Esophagus muscularis mucosa (tissue), 4 donors: ENCODE measurements at places on chromosomes 2 and 18. TPM values are rescaled to one million over a fixed set of nuclear protein-coding genes. Genes with fewer than 3 reads are reported as not detected.
A peak's percentile ranks its signal among the peaks of the same experiment; 100 is the strongest.

The DCDC2C gene
- not detected for total RNA-seq

DNA sequence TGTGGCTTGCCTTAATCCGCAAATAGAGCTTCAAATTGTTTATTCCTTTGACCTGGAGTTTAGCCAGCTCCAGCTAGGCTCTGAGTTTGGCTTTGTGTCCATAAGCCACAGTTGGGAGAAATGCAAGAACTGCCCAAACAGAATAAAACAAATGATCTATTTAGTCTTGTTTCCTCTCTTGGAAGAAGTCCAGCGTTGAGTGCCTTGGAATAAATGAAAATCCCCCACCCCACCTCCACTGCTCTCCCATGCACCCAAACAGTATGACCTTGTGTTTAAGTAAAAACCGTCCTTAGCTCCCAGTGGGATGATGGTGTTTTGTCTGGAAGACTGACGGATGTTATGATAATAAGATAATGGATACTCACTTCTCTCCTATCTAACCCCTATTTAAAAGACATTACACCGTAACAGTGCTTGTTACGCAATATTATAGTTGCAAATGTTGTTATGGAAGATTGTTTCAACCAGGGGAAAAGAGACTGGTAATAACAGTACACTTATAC, 3.2 kb upstream of the SERPINE2 start:
- DNase-seq = no peak

The SIX3 gene
- 0.42 TPM for total RNA-seq

The PASK gene
- total RNA-seq = 1.5 TPM

The CROCC2 gene
- not detected for total RNA-seq

The SCG2 gene
- total RNA-seq = 4.0 TPM

GRCh38 chr2:96789245-96789617, 26.8 kb upstream of the CNNM3 start:
- no peak for DNase-seq

The CGREF1 gene
- 1.4 TPM for total RNA-seq

The PPP4R1 gene
- 74.6 TPM for total RNA-seq

DNA sequence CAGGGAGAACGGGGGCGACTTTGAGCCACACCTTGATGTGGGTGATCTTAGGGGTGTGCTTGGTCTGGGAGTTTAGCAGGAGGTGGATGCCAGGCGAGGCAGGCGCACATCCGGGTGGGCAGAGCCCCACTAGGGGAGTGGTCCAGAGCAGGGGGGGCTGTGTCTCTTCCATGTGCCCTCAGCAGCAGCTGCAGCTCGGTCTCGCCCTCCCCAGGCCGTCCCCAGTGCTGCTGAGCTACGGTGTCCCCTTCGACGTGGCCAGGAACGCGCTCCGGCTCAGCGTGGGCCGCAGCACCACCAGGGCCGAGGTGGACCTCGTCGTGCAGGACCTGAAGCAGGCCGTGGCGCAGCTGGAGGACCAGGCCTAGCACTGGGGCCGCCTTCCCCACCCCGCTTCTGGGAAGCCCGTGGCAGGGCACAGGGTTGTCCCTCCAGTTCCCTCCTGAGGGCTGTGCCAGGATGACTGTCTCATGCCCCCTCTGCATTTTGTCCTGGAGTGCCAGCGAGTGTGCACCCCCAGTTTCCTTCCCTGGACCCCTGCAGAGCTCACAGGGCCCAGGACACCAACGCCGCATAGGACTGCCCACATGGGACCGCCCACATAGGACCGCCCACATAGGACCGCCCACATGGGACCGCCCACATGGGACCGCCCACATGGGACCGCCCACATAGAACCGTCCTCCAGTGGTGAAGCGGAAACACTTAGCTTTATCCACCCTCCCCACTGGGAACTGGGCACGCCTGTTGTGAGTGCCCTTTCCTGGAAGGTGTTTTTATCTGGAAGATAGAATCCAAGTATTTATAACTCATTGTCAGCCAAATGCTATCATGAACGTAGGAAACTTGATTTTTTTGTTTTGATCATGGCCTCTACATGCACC, 1.9 kb upstream of the ESPNL start:
- peak; percentile 89 for DNase-seq

DNA sequence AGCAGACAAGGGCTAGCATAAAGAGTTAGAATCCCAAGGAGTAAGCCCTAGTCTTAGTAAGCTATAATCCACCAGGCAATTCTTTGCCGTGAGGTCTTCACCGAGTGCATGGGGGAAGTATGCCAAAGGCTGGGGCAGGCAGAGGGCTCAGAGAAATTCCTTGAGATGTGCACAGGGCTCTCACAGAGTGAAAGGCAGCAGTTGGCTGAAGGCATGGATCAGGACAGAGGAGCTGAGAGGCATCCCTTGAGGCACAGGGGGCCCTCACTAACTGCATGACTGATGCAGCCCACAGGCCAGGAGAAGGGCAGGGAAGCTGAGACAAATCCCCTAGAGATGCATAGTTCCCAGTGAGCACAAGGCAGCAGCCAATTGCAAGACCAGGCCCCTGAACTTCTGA, 34.1 kb downstream of the PTH2R start:
- DNase-seq = no peak

The IMP4 gene
- total RNA-seq = 139 TPM

DNA sequence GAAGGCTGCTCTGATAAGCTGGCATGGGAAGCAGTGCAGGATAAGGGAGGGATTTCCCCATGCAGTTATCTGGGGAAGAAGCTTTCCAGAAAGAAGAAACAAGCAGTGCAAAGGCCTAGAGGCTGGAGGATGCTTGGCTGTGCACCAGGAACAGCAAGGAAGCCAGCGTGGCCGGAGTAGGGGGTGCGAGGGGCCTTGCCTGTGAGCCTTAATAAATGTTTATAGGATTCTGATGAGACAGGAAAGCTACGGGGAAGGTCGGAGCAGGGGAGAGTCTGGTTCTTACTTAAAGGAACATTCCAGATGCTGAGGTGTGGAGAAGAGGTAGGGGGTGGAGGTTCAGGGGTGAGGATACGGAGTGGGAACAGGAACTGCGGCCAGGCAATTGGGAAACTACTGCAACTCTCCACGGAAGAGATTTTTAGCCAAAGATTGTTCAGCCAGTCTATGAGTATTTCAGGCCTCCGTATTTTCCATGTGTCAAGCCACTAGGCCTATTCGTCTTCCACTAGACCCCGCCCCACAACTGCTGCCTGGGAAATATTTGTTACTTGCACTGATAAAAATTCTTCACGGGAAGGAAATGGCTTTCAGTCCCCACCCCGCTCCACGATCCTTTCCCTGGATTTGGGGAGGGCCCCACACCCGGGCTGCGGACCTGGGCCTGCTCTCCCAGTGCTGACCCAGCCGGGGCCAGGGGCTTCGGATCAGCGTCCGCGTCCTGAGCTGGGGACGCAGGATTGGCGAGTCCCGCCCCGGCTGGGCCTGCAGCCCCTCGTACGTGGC, 516 bp downstream of the EIF2AK2 start:
- DNase-seq = no peak

The HADHB gene
- 205 TPM for total RNA-seq

DNA sequence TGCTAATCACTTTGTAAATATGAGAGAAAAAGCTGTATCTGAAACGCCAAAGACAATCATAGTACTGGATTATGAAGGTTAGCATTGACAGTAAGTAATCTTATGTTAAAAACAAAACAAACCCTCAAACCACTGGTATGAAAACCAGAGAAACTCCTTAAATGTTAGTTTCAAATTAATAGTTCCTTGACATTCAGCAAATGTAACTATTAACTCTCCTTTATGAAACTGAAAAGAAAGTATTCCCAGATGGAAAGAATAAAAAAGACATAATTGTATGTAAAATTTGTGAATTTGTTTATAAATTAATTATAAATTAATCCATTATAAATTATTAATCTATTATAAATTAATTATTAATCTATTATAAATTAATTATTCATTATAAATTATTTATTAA, 12.3 kb downstream of the FASTKD1 start:
- DNase-seq = no peak
